ENCODE measurements at places on chromosomes 1 and 21. TPM values are rescaled to one million over a fixed set of nuclear protein-coding genes. Genes with fewer than 3 reads are reported as not detected.

- DNase-seq, result no peak
Measured at GRCh38 chr1:8276173-8276914, 41.6 kb upstream of the SLC45A1 start.

DNA sequence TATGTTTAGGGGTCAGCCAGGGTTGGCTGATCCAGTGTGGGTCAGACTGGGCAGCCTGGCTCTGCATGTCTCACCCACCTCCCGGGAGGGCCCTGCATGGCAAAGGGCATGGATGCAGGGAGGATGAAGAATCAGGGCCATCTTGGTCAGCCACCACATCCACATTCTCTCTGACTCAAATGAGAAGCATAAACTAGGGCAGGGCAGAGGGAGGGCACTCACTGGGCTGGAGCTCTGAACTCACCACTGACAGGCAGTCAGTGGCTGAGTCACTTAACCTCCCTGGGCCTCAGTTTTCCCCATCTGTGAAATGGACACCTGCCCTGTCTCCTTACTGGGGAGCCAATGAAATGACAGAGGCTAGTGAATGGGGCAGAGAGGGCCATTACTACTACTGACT is 4.3 kb upstream of the CELA2A start:
- DNase-seq, result no peak

DNA sequence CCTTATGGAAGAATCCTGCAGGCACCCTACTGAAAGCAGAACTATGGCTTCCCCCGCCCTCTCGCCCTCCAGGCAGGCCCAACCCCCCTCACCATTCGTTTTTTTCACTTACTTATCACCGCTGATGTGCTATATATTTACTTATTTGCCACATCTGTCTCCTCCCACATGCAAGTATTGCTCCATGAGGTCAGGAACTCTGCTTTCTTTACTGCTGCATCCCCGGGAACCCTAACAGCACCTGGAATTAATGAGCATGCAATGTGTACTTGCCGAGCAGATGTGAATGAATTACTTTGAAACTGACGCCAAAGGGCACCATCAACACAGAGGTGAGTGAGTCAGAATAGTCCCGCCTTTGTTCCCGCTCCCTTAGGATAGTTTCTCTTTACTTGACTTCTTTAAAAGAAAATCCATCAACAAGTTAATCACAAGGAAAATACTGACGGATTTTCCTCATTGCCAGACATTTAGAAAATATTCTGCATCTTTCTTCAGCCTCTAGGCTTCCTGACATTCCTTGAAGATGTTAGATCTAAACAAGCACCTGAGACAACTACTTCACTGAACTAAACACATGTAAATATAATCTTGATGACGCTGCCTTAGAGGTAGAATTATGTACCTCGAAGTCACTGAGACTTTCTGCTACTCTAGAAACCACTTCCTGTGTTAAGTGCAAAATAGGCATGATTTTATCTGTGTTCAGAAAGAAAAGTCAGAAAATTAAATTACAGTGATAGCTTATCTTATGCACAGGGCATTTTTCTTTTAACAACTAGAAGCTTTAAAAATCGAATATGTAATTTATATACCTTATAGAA is 17.5 kb upstream of the RAB4A start:
- peak; percentile 43 for DNase-seq

- no peak for DNase-seq
Measured at GRCh38 chr1:220908757-220909156, 29.5 kb downstream of the HLX start.

DNA sequence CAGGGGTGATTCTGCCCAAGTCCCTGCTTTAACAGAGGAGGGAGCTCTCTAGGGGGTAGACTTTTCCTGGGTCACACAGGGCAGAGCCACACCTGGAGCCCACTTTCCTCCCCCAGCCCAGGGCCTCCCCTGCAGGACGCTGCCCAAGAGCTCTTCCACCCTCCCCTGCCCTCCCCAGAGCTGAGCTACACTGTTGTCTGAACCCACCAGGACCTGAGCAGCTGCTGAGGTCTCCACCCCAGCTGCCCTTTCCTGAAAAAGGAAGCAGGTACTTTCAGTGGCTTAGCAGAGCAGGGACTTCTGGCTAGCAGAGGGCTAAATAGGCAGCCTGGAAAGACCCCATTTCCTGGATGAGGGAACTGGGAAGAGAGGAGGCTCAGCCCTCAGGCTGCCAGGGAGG is 169.3 kb upstream of the ETV3 start:
- DNase-seq, result no peak

GRCh38 chr1:36796106-36796590 is 238.2 kb downstream of the GRIK3 start:
- DNase-seq, result no peak

GRCh38 chr1:234893725-234894630 is 234.7 kb downstream of the TOMM20 start:
- no peak for DNase-seq

MIXL1 gene
- not detected for total RNA-seq

FMO5 gene
- 0.72 TPM for total RNA-seq

SPRR2D gene
- not detected for total RNA-seq

ATP5PO gene
- total RNA-seq, result 201 TPM

GPR52 gene
- total RNA-seq, result 2.9 TPM

KIAA1614 gene
- total RNA-seq, result 0.33 TPM

KCNA3 gene
- 67.0 TPM for total RNA-seq

DNASE2B gene
- not detected for total RNA-seq

APCS gene
- total RNA-seq, result not detected

All from activated CD4-positive, alpha-beta T cell treated with anti-CD3 and anti-CD28 coated beads, Interleukin-2, amount 10 ng/mL, durations not matched to agents 7 days and 5 days (primary cell).